ENCODE measurements at places on chromosomes 12 and 14. TPM values are rescaled to one million over a fixed set of nuclear protein-coding genes. Genes with fewer than 3 reads are reported as not detected.

NXPH4 gene
- total RNA-seq = 1.1 TPM

DNA sequence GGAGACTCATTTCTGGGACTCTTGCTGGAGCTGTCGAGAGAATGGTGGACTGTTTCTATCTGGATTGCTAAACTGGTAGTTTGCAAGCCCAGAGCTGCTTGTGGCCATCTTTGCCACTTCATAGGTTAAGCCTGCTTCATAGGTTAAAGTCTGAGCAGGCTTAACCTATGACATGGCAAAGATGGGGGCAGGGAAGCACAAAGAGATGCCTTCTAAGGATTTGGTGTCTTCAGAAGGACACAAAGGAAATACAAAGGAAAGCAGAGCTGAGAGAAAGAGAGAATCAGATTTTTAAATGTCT is 78.4 kb upstream of the MAX start:
- no peaks in the 10 kb centered on the region for H3K36me3 ChIP-seq
- H3K27me3 ChIP-seq = no peaks in the 10 kb centered on the region
- H3K4me1 ChIP-seq = peaks cover 14% of the 10 kb centered on the region
- no peak overlapping the region for H3K4me3 ChIP-seq

DNA sequence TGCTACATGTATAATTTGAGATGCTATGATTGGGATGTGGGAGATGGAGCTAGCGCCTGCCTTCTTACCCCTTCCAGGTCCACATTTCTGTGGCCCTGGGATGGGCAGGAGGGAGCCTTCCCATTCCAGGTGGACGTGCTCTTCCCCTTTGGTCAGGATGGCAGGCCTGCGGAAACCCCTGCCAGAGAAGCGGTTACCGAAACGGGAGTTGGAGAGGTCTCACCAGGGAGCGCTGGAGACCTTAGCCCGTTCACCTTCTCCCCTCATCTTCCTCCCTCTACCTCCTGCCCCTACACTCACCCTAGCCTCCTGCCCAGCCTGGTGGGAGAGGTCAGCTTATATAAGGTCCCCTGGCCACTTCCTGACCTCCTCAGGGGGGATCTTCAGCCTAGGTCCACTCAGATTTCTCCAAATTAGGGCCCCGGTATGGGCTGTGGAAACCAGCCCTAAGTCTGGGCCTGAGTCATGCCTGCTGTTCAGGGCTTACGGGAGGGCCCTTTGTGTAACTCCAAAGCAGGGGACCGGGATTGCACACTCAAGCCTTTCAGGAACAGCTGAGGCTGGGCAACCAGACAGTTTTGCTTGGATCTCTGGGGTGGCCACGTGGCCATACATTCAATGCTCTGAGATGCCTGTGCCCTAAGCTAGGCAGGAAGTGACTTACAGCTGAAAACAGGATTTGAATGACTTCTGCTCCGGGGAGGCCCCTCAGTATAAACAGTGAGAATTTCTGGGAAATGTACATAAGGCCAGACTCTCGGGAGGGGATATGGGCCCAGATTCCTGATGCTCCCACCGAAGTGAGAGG is 10.2 kb upstream of the MEG3 start:
- H3K36me3 ChIP-seq = no peaks in the 10 kb centered on the region
- no peak for DNase-seq
- no peak overlapping the region for H3K4me3 ChIP-seq
- no peaks in the 10 kb centered on the region for H3K4me1 ChIP-seq
- H3K27ac ChIP-seq = no peak overlapping the region

- no peaks in the 10 kb centered on the region for H3K36me3 ChIP-seq
- H3K4me1 ChIP-seq = peaks cover 7% of the 10 kb centered on the region
- no peaks in the 10 kb centered on the region for H3K27me3 ChIP-seq
- peak overlapping the region; percentile 84 for H3K27ac ChIP-seq
- DNase-seq = no peak
- no peak overlapping the region for H3K4me3 ChIP-seq
Measured at GRCh38 chr14:24774187-24774915, 140.4 kb upstream of the GZMB start.

- peaks cover 5% of the 10 kb centered on the region for H3K4me1 ChIP-seq
- no peaks in the 10 kb centered on the region for H3K27me3 ChIP-seq
- H3K27ac ChIP-seq = no peak overlapping the region
- H3K4me3 ChIP-seq = no peak overlapping the region
- no peaks in the 10 kb centered on the region for H3K36me3 ChIP-seq
Measured at GRCh38 chr12:45212064-45212463, 3.8 kb upstream of the ANO6 start.

DNA sequence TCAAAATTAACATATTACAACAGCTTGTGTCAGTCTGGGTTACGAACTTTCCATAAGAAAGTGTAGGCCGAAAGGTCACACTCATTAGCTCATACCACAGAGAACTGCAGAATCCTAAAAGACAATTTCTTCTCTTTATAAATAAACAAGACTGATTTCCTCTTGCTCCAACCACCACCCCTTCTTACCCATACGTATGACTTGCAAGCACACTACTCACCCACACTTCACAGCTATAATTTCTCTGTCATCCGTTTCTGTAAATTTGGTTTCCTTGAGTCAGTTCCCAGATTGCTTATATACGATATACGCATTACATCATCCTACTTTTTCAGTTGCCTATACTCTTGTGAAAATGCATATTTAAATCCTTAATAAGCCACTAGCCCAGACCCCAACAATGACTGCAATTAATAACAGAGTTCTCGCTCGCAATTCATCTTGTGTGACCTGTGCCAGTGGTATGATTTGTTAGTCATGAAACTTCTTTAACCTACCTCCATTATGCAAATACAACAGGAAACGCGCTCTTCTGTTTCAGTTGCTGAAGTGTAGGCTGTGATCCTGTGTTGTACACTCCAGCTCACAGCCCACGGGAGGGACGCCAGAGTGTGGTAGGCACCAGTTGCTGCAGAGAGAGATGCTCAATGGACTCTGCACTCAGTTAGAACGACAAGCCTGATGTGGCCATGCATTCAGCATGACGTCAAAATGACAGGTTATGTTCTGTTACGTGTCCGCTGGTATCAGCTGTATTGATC is 417.6 kb downstream of the PDZRN4 start:
- DNase-seq = no peak
- H3K4me1 ChIP-seq = no peaks in the 10 kb centered on the region
- no peaks in the 10 kb centered on the region for H3K36me3 ChIP-seq

GRCh38 chr14:67285876-67286452 is 44.7 kb downstream of the PALS1 start:
- no peaks in the 10 kb centered on the region for H3K36me3 ChIP-seq
- H3K4me1 ChIP-seq = no peaks in the 10 kb centered on the region
- no peak overlapping the region for H3K4me3 ChIP-seq
- DNase-seq = no peak
- no peaks in the 10 kb centered on the region for H3K27me3 ChIP-seq
- H3K27ac ChIP-seq = no peak overlapping the region

LIN7A gene
- 10.3 TPM for total RNA-seq

SIX1 gene
- not detected for total RNA-seq

- DNase-seq = no peak
- H3K27ac ChIP-seq = no peak overlapping the region
- H3K4me3 ChIP-seq = no peak overlapping the region
Measured at GRCh38 chr14:35277179-35277578, 15.0 kb upstream of the PSMA6 start.

SPPL3 gene
- total RNA-seq = 36.4 TPM

DNA sequence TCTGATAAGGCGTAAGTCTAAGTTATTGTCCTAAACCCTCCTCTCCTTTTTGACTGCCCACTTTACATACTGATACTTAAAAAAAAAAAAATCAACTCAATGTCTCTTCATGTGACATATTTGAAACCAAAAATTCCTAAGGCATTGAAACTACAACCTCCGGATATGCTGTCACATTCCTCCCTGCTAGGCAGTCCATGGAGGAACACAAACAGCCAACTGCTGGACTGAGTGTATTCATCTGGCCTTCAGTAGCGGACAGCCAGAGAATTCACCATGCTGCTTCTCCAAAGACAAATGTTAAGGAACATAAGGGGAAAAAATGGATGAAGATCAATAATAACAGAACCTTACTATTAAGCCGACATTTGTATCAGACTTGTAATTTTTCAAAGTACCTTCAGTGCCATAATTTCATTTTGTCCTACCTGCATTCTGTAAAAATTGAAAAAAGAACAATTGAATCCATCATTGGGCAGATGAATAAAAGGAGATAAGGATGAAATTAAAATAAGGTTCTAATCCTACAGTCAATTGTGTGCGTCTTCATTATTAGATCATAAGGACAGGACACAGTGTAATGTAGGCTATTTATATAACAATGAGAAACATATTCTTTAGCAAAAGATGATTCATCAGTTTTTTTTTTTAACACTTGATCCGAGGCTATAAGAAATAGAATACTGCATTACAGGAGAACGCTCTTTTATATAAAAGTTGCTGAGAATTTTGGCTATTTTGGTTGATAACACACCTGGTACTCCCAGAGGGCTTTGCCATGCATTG is 12.2 kb downstream of the RERG start:
- no peak overlapping the region for H3K4me3 ChIP-seq
- peak overlapping the region; percentile 69 for H3K27ac ChIP-seq
- peaks cover 33% of the 10 kb centered on the region for H3K4me1 ChIP-seq
- no peaks in the 10 kb centered on the region for H3K36me3 ChIP-seq
- H3K27me3 ChIP-seq = no peaks in the 10 kb centered on the region

GRCh38 chr14:24409192-24409591 is 10.4 kb downstream of the NYNRIN start:
- peaks cover 17% of the 10 kb centered on the region for H3K4me1 ChIP-seq
- H3K27ac ChIP-seq = no peak overlapping the region
- DNase-seq = no peak
- H3K4me3 ChIP-seq = no peak overlapping the region
- peaks cover 62% of the 10 kb centered on the region for H3K36me3 ChIP-seq

CLEC1B gene
- not detected for total RNA-seq

DNA sequence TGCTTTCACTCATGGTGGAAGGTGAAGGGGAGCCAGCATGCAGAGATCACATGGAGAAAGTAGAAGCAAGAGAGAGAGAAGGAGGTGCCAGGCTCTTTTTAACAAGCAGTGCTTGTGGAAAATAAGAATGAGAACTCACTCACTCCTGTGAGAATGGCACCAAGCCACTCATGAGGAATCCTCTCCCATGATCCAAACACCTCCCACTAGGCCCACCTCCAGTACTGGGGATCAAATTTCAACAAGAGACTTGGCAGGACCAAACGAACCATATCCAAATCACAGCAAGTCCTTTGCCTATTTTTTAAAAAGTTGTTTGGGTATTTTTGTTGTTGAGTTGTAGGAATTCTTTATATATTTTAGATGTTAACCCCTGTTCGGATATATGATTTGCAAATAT is 245.9 kb upstream of the ARID2 start:
- H3K27ac ChIP-seq = no peak overlapping the region
- DNase-seq = peak; percentile 62
- no peak overlapping the region for H3K4me3 ChIP-seq

- no peaks in the 10 kb centered on the region for H3K4me1 ChIP-seq
- no peak for DNase-seq
- H3K4me3 ChIP-seq = no peak overlapping the region
- no peaks in the 10 kb centered on the region for H3K36me3 ChIP-seq
- no peaks in the 10 kb centered on the region for H3K27me3 ChIP-seq
Measured at GRCh38 chr14:22739423-22739822, 27.1 kb upstream of the OXA1L start.

DNA sequence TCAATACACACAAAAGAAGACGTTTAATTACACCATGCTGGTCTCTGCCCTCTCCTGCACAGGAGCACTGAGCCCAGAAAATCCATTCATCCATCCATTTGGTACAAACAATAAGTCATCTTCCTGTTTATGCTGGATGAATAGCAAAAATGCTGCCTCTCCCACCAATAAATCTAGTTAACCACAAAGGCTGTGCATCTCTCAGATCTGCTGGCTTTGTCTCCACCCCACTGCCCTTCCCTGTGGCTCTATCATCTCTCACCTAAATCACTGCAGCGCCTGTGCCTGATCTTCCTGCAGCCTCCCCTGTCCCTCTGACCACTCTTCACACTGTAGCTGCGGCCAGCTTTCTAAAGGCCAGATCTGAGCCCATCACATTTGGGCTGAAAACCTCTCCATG is 72.9 kb upstream of the DDX11 start:
- H3K27me3 ChIP-seq = no peaks in the 10 kb centered on the region
- H3K4me1 ChIP-seq = no peaks in the 10 kb centered on the region
- no peaks in the 10 kb centered on the region for H3K36me3 ChIP-seq
- no peak for DNase-seq

AICDA gene
- not detected for total RNA-seq

PLCZ1 gene
- total RNA-seq = not detected

KLRG1 gene
- total RNA-seq = 4.0 TPM

DNA sequence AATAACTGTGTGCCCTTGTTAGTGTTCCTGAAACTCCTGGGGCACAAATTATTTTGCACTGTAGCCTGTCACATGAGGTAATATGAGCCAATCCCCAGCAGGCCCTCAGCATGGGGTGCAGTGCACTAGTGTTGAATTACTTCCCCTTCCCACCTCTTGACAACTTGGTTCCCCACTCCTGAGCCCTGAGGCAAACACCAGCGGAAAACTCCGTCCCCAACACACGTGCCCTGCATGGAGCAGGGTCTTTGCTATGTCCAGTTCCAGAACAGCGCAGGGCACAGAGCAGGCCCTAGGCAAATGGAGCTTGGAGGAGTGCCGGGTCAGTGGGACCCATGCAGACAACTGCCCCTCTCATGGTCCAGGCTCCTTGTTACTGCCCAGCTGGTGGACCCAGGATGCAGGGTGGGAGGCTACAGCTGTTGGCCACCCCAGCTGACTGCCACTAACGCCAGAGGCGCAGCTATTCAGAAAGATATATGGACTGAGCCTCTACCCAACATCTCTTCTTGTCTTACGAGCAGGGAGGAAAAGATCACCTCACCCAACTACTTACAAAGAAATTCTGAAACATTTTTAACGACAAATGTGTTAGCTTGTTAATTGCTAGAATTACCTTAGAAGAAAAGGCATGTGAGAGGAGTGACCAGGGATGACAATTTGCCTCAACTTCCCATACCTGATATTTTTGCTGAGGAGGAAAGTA is 71.6 kb downstream of the NT5DC3 start:
- H3K4me1 ChIP-seq = peaks cover 11% of the 10 kb centered on the region
- H3K4me3 ChIP-seq = no peak overlapping the region
- DNase-seq = no peak
- no peaks in the 10 kb centered on the region for H3K36me3 ChIP-seq
- no peak overlapping the region for H3K27ac ChIP-seq

BMP4 gene
- total RNA-seq = 7.2 TPM

DNA sequence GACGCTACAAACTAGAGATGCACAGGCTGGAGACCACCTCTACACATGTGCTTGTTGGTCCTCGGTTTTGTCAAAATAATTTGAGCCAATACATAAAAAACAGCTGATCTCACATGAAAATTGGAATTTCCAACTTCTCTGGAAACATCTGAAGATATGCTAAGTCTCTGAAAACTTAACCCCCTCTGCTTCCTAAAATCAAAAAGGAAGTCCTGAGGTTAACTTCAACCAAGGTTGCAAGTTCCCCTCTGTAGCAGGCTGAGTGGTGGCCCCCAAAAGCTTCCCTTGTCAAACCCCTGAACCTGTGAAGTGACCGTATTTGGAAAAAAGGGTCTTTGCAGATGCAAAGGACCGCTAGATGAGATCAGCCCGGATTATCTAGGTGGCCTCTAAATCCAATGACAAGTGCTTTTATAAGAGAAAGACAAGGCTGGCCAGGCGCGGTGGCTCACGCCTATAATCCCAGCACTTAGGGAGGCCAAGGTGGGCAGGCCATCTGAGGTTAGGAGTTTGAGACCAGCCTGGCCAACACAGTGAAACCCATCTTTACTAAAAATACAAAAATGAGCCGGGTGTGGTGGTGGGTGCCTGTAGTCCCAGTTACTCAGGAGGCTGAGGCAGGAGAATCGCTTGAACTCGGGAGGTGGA is 32.0 kb upstream of the VPS37B start:
- no peaks in the 10 kb centered on the region for H3K4me1 ChIP-seq
- DNase-seq = no peak
- no peaks in the 10 kb centered on the region for H3K27me3 ChIP-seq
- H3K4me3 ChIP-seq = no peak overlapping the region
- H3K27ac ChIP-seq = no peak overlapping the region
- H3K36me3 ChIP-seq = no peaks in the 10 kb centered on the region

VWF gene
- total RNA-seq = 242 TPM
